GM13977 (cell line): ENCODE measurements at places on chromosomes 1 and 21.

- no peak for DNase-seq
Measured at GRCh38 chr1:223479718-223480425, 86.7 kb downstream of the CCDC185 start.

GRCh38 chr1:160291248-160292220 is 6.6 kb upstream of the PEX19 start:
- DNase-seq: peak; percentile 57

DNA sequence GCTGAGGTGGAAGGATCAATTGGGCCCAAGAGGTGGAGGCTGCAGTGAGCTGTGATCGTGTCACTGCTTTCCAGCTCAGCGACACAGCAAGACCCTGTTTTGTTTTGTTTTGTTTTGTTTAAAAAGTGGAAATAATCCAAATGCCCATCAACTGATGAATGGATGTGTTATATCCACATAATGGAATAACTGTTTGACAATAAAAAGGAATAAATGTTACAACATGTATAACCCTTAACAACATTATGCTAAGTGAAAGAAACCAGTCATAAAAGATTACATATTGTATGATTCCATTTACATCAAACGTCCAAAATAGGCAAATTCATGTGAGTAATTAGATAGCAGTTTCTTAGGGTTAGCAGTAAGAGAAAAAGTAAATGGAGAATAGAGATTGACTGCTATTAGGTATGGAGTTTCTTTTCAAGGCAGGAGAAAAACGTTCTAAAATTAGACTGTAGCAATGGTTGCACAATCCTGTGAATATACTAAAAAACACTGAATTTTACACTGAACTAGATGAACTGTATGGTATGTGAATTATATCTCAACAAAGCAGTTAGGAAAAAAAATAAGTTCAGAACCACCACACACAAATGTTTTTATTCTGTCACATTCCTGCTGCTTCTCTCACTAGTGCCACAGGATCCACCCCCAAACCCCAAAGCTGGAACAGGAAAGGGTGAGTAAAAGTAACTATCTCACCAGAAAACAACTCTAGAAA is 15.7 kb downstream of the FOXJ3 start:
- no peak for DNase-seq

- DNase-seq: no peak
Measured at GRCh38 chr1:1183221-1183747, 9.6 kb downstream of the TTLL10 start.

DNA sequence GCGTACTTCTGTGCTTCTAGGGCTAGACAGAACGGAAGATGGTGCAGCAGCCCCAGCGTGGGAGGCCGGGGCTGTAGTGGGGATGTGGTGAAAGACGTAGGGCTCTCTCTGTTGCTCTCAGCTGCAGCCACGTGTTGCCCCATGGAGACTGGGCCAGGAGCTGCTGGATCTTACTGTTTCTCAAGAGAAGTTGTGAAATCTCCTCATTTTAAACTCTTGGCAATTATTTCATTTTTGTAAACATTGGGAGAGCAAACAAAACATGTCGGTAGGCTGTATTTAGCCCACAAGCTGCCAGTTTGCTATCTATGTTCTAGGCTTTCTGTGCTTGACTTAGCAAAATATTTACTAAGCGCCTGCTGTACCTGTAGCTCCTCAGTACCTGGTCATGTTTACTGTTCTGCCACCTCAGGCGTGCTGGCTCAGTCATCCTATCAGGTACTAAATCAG is 15.9 kb upstream of the ELOA start:
- no peak for DNase-seq

- peak; percentile 42 for DNase-seq
Measured at GRCh38 chr1:88935522-88936222, 44.3 kb upstream of the GTF2B start.

GRCh38 chr1:106986603-106987002 is 69.9 kb upstream of the PRMT6 start:
- no peak for DNase-seq

DNA sequence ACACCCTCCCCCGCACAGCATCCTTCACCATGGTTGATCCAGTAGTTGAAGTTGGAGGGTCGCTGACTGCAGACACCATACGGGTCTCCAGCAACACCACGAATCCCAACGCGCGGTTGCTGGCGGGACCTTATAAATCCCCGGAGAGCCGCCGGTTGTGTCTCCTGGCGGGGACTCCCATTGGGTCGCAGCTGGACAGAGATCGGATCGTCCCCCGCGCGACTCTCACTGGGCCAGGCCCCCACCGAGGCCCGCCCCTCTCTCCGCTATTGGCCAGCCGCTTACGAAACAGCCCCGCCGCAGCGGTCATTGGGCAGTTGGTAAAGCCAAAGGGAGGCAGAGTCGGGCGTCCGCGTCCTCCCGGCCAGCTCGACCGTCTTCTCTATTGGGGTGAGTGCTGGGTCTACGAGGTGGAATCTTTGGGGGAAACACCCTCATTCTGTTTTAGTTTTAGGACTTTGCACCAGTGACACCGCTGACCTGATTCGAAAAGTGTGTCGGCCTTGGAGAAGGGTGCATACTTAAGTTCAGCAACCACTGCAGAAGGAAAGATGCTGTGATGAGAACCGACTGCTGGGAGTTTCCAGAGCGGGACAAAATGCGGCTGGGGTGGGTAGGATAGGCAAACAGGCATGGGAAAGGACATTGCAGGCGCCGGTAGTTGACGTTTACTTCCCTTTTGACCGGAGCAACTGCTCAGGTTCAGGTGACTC is 27.4 kb downstream of the RABIF start:
- peak; percentile 91 for DNase-seq

GRCh38 chr1:147651466-147651865 is 18.9 kb downstream of the ACP6 start:
- DNase-seq: no peak

- no peak for DNase-seq
Measured at GRCh38 chr21:41778930-41779600, 12.2 kb upstream of the RIPK4 start.

GRCh38 chr1:23417570-23417969 is 7.0 kb downstream of the TCEA3 start:
- DNase-seq: no peak

DNA sequence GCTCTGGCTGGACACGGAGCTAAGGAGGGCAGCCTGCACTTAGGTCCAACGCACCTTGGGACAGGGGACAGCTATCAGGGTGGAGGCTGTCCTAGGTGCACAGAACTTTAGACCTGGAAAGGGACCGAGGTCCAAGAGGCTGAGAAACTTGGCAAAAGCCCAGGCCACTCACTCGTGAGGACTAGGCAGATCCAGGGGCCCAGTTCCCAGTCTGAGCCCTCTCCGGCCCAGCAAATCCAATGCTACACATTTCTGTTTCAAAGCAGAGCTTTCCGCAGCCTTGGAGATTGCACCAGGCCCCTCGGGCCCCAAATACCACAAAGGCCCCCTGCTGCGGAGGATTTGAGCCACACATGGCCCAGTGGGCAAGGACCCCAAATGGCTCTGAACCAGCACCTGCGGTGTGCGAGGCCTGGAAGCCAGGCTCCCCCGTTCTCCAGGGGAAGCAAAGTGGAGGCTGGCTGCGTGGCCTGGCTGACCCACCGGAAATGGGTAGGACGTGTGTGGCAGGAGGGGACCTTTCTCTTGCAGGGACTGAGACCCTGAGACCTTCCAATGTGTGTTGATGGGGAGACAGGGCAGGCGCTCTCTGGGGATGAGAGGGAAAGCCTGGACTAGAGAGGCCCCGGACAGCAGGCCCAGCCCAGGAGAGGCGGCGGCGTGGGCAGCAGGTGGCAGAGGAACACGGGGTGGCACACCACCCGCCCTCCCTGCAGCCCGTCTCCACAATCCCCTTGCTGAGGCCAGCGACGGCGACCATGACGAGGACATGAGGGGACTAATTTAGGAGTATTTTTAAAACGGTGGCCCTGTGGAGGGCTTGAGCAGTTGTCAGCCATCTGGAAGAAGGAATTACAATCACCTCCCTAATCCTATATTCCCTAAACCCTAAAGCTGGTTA is 118.7 kb downstream of the CASZ1 start:
- no peak for DNase-seq

- no peak for DNase-seq
Measured at GRCh38 chr1:197773856-197774255, 1.4 kb downstream of the DENND1B start.

- peak; percentile 35 for DNase-seq
Measured at GRCh38 chr1:146036965-146037646, 15.6 kb upstream of the HJV start.
